Osteoblast (primary cell): ENCODE measurements at places on chromosomes 5 and 9. TPM values are rescaled to one million over a fixed set of nuclear protein-coding genes. Genes with fewer than 3 reads are reported as not detected.

DNA sequence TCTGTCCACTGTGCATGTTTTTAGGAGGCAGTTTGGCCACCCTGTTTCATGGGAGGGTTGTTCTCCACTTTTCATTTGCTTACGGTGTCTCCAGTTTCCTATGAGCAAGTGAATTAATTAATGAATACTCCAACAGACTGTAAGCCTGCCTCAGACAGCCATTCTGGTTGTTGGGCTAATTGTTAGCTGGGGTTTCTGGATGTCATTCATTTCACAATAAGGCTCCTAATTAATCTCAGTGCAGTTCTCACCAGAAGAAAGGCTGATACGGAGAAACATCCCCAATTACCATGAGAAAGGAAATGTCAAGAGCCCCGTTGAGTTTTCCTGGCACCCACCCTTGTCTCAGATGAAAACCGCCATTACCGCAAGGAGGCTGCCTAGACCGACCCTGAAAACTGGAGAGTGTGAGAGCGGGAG is 75.8 kb downstream of the MAP1B start:
- peaks cover 26% of the 10 kb centered on the region for H3K4me1 ChIP-seq
- no peaks in the 10 kb centered on the region for H3K27me3 ChIP-seq
- no peak for DNase-seq
- H3K36me3 ChIP-seq = peaks cover 55% of the 10 kb centered on the region

GRCh38 chr5:54220230-54221040 is 89.9 kb downstream of the ARL15 start:
- no peaks in the 10 kb centered on the region for H3K36me3 ChIP-seq
- no peaks in the 10 kb centered on the region for H3K27me3 ChIP-seq
- no peak overlapping the region for H3K27ac ChIP-seq
- H3K4me1 ChIP-seq = no peaks in the 10 kb centered on the region
- no peak for DNase-seq
- H3K4me3 ChIP-seq = no peak overlapping the region

DNA sequence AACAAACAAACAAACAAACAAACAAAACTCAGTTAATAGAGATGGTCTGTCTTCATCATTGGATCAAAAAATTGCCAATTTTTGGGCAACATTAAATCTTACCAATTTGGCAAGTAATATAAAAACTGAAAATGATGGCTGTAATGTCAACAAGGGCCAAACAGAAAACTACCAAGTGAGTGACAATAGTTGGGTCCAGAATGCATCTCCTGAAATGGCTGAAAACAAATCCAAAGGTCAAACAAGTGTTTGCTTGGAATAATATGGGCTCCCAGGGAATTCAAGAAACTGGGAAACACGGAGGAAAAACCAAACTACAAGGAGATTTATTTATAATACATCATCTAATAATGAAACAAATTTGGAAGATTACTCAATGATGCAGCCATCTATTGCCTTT is 25.1 kb downstream of the BAAT start:
- no peak overlapping the region for H3K27ac ChIP-seq
- H3K4me3 ChIP-seq = no peak overlapping the region
- H3K36me3 ChIP-seq = no peaks in the 10 kb centered on the region
- no peaks in the 10 kb centered on the region for H3K4me1 ChIP-seq
- no peaks in the 10 kb centered on the region for H3K27me3 ChIP-seq
- no peak for DNase-seq

- peaks cover 43% of the 10 kb centered on the region for H3K36me3 ChIP-seq
- H3K4me1 ChIP-seq = peaks cover 43% of the 10 kb centered on the region
Observed at GRCh38 chr5:179623003-179623905, at the start of gene HNRNPH1. Gene HNRNPH1 (minus strand): TSS chr5:179623671. CDS start chr5:179623133, 538 bp downstream.

Gene GFRA3
- total RNA-seq = not detected in 2 replicates

Gene TOR4A
- 0.29 and 2.5 TPM in 2 replicates for total RNA-seq

- H3K4me1 ChIP-seq = no peaks in the 10 kb centered on the region
- no peak overlapping the region for H3K4me3 ChIP-seq
- H3K27me3 ChIP-seq = no peaks in the 10 kb centered on the region
- H3K36me3 ChIP-seq = no peaks in the 10 kb centered on the region
- H3K27ac ChIP-seq = no peak overlapping the region
Observed at GRCh38 chr9:36433386-36433785, 33.3 kb upstream of the RNF38 start.

DNA sequence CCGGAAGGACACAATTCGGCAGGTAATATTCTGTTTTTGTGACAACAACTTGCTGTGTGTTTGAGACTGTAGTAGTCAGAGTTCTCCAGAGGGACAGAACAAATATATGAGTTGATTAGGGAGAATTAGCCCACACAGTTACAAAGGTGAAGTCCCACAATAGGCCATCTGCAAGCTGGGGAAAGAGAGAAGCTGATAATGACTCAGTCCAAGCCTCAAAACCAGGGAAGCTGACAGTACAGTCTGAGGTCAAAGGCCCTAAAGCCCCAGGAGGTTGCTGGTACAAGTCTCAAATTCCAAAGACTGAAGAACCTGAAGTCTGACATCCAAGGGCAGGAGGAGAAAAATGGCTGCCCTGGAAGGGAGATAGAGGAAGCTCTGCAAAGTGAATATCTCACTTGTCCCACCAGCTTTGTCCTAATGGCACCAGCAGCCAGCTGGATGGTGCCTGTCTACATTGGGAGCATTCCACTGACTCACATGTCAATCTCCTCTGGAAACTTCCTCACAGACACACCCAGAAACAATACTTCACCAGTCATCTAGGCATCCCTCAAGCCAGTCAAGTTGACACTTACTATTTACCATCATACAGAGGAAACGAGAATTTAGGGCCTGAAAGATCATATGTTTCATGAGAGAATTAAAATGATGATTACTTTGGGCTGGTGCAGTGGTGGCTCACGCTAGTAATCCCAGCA is 36.3 kb upstream of the CTXN3 start:
- no peak overlapping the region for H3K4me3 ChIP-seq
- no peak for DNase-seq
- H3K36me3 ChIP-seq = no peaks in the 10 kb centered on the region
- H3K27me3 ChIP-seq = no peaks in the 10 kb centered on the region
- no peaks in the 10 kb centered on the region for H3K4me1 ChIP-seq

DNA sequence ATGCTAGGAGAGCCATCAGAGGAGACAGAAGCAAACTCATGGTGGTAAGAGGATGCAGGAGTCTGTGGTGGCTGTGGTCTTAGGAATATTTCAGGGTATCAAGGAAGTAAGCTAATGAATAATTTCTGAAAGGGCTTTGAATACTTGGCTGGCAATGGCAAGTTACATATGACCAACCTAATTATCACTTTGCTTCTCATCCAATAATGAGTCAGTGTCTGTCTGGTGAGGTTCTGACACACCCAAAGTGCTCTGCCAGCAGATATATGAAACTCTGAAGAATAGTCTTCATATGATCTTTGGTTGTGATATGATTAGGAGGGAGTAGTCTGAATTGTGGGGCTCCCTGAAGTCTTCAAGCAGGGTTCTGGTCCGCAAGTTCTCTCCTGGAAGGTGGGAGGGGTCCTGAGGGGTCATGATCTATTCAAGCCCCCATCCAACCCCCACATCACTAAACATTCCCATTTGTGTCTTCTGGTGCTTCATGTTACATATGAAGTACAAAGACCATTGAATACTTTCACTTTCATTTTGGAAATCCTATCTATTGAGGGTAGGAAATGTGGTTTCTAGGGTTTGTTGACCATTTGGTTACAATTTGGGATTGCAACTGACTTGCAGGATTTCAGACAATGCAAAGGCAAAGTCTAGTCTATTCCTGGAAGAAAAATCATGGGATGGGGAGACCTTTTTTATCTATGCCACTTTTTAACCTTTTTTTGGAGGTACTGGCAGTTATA is 199.9 kb upstream of the CDKN2B start:
- no peaks in the 10 kb centered on the region for H3K27me3 ChIP-seq
- peaks cover 38% of the 10 kb centered on the region for H3K4me1 ChIP-seq
- DNase-seq = no peak
- H3K27ac ChIP-seq = no peak overlapping the region
- H3K36me3 ChIP-seq = no peaks in the 10 kb centered on the region
- no peak overlapping the region for H3K4me3 ChIP-seq

GRCh38 chr5:57841676-57842363 is 359.2 kb upstream of the ACTBL2 start:
- H3K4me3 ChIP-seq = peak overlapping the region; percentile 5
- H3K27me3 ChIP-seq = no peaks in the 10 kb centered on the region
- peaks cover 40% of the 10 kb centered on the region for H3K4me1 ChIP-seq

Gene SLC6A3
- total RNA-seq = not detected in 2 replicates

GRCh38 chr9:121915304-121915625 is 177.8 kb downstream of the TTLL11 start:
- H3K27me3 ChIP-seq = no peaks in the 10 kb centered on the region
- no peak for DNase-seq
- no peaks in the 10 kb centered on the region for H3K36me3 ChIP-seq
- H3K4me1 ChIP-seq = peaks cover 7% of the 10 kb centered on the region

DNA sequence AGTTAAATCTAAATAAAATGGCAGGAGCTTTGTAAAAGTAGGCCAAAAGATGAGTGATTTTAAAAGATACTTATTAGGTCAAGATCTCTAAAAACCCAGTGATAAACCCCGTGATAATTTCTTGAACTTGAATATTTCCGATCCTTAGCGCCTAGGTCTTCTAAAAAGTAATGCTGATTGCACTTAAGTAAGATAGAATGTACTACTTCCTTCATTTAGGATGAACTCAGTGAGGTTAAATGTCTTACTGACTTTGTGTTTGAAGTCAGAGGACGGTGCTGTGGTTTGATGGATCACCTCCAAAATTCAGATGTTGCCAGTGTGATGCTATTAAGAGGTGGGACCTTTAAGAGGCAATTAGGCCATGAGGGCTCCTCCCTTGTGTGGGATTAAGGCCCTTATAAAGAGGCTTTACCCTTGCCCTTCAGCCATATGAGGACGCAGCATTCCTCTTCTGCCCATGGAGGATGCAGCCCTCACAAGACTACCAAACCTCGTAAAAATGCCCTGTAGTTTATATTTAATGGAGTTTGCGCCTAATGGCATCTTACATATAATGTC is 130.1 kb downstream of the TRIO start:
- no peak overlapping the region for H3K4me3 ChIP-seq
- H3K27me3 ChIP-seq = no peaks in the 10 kb centered on the region
- no peak overlapping the region for H3K27ac ChIP-seq
- no peak for DNase-seq
- peaks cover 28% of the 10 kb centered on the region for H3K4me1 ChIP-seq
- peaks cover 42% of the 10 kb centered on the region for H3K36me3 ChIP-seq

DNA sequence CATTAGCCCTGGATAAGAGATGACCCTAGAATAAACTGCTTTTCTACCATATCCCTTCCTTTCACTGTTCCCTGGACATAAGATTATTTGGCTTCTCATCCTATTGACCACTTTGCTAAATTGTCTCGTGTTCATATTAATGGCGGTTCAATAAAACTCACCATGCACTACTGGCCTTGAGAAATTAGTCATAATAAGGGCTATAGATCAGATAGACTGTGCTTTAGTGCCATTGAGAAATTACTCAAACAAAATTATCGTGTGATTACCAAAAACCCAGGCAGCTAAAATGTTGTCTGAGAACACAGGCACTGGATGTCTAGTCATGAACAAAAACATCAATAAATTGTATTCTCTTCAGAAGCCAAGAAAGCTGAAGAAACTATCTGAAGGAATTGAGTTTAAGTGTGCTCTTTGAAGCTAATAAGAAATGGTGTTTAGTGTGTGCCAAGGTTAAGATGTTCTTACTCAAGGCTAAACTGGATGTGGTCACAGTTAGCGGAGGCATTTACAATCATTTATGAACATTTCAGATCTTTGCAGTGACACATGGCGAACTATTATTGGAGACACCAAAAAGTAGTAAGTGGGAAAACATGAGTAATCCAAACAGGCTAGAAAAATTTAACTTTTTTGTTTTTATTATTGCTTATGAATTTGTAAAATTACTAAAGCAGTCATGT is 460.4 kb upstream of the RORB start:
- H3K27me3 ChIP-seq = no peaks in the 10 kb centered on the region
- no peaks in the 10 kb centered on the region for H3K36me3 ChIP-seq
- DNase-seq = no peak
- H3K4me1 ChIP-seq = no peaks in the 10 kb centered on the region

Gene KDM4C
- 50.1 and 50.7 TPM in 2 replicates for total RNA-seq

- H3K4me1 ChIP-seq = no peaks in the 10 kb centered on the region
- H3K27ac ChIP-seq = no peak overlapping the region
- DNase-seq = no peak
Observed at GRCh38 chr5:8561854-8562253, 692.9 kb downstream of the MTRR start.

- no peak overlapping the region for H3K4me3 ChIP-seq
- no peak overlapping the region for H3K27ac ChIP-seq
- no peak for DNase-seq
Observed at GRCh38 chr5:171488876-171489275, 69.4 kb downstream of the FGF18 start.

DNA sequence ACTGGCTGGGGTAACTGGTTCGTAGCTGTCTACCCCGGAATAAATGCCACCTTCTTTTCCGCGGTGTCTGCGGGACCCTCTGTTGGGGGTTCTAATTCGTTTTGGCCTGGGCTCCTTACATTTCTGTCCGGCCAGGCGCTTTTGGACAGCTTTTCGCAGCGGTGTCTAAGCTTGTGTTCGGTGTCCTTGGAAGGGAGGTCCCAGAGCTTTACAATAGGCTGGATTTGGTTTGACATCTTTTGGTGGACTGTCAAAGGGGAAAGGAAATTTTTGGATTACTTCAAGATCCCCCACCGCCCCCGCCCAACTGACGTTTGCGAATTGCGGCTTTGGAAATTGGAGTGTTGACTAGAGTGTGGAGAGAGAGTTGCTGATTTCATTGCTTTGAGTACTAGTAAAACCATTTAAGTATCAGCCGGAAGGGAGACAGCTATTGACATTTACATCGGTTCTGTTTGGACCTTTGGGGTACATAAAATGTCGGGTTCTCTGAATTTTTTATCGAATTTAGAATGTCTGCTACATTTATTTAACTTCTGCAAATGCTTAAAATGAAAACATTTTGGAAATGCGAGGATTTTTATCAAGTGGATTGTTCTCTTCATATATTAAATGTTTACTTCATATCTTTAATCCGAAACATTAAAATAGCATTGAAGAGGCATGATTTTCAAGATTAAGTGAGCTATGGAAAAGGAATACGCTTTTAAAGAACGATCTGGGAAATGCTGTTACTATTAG is 4.7 kb upstream of the PURA start:
- DNase-seq = peak; percentile 67
- peaks cover 32% of the 10 kb centered on the region for H3K4me1 ChIP-seq
- H3K27me3 ChIP-seq = no peaks in the 10 kb centered on the region
- peak overlapping the region; percentile 88 for H3K27ac ChIP-seq
- H3K4me3 ChIP-seq = peak overlapping the region; percentile 88
- H3K36me3 ChIP-seq = no peaks in the 10 kb centered on the region

Gene NUTM2F
- not detected in 2 replicates for total RNA-seq

Gene NTNG2
- total RNA-seq = 9.4 and 13.0 TPM in 2 replicates
